Skeletal muscle cell (primary cell): ENCODE measurements at places on chromosomes 13 and 19.

DNA sequence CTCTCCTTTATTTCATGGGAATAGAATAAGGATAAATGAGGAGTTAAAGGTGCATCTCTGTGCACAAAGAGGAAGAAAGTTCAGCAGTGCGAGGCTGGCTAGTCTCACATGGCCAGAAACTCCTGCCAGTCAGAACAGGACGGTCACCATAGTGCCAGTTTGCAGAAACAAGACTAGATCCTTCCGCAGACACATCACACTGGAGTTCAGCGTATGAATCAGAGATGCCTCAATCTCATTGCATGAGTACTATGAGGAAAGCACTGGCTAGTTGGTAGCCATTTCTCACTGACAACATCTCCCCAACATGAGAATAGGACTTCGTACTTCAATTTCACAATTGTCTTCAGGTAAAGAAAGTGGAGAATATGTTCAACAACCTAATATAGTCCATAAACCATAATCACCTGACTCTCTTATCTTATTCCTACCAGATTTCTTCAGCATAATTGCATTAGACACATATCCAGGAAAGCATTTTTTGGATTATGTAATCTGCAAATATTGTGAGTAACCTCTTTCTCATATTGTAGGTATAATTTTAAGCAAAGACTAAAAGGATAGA is 34.9 kb downstream of the RXFP2 start:
- no peak for DNase-seq

GRCh38 chr13:72570019-72570418 is 157.4 kb downstream of the MZT1 start:
- no peak for DNase-seq

DNA sequence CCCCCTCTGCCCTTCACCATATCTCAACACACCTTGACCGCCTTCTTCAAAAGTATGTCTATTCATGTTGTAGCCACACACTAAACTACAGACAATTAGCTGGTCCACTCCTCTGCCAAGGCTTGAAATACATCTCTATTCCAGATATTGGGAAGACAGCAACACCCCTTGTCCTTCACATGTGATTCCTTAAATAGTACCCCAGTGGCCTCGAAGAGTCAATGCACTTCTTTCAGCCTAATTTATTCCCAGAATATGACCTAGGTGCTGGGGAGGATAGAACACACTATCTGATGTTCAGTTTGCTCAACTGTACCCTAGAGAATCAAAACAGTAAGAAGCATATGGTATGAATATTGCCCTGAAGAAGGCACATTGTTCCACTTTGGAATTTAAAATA is 82.4 kb upstream of the DACH1 start:
- DNase-seq = no peak

DNA sequence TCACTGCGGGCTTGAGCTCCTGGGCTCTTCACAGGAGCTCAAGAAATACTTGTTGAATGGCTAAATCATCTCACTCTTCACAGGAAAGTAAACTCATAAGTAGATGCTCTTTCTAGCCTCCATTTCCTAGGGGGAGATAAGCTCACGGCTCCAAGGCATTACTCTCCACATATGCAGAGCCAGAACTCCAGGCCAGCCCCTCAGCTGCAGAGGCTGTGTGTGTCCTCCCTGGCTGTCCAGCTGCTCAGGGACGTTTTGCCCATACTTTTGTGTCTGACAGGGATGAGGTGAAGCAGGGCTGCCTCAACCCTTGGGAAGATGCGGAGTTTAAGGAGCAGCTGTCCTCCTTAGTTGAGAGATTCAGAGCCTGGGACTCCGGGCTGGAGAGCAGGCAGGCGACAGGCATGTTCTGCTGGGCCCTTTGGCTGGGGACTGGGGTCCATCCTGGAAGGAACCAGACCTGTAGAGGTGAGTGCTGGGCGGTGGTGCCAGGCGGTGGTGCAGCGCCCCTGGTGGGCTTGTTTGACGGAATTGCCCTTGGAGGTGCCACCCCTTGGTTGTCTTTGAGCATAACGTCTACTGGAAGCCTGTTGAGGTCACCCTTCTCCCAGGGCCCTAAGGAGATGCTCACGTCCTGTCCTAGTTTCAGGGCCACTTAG is 20.5 kb upstream of the SLC15A1 start:
- no peak for DNase-seq

DNA sequence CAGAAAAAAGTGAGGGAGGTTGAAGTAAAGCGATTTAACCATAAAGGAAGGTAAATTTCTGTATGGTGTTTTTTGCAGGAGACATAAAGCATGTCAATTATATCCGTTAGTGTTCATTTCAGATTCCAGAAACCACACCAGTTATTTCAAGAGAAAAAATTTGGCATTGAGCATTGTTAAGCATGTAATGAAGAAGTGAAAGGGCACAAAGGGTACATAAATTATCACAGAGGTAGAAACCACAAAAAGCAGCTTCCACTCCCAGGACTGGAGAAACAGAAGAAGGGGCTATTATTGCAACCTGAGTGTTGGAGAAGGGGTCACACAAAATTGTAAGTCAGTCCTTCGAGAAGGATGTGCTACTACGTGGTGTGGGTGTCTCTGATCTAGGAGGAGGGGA is 72.2 kb upstream of the DACH1 start:
- DNase-seq = no peak

DNA sequence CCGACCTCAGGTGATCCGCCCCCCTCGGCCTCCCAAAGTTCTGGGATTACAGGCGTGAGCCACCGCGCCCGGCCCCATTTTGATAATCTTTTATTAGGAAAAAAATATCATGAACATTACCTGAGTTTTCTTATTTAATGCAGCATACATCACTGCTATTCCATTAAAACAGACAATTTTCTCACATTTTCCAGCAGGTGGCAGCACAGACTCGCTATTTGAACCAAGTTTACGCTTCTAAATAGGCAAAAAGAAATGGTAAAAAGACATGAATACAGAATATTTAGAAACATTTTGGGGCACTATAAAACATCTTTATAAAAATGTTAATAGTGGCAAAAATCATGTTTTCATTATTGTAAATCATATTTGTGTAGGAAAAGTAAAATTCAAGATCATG is 903.1 kb downstream of the SLITRK6 start:
- DNase-seq = peak; percentile 18

DNA sequence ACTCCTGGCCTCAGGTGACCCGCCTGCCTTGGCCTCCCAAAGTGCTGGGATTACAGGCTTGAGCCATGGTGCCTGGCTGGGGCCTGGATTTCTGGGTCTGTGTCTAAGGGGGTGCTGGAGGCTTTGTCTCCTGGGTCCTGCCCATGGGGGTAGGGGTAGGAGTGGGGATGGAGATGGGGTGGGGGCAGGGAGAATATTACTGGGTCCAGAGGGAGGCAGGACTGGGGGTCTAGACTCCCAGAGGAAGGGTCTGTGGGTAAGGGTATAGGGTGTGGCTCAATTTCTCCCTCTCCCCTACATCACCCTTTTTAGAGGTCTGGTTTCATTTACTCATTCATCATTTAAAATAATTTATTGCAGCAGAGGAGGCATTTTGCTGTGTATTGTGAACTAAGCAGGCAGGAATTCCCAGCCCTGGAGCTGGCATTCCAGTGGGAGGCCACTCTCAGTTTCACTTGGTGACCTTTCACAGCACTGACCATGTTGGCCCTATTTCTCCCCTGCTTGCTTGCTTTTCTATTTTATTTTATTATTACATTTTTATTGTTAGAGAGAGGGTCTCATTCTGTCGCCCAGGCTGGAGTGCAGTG is 810 bp upstream of the NFKBID start:
- DNase-seq = no peak

DNA sequence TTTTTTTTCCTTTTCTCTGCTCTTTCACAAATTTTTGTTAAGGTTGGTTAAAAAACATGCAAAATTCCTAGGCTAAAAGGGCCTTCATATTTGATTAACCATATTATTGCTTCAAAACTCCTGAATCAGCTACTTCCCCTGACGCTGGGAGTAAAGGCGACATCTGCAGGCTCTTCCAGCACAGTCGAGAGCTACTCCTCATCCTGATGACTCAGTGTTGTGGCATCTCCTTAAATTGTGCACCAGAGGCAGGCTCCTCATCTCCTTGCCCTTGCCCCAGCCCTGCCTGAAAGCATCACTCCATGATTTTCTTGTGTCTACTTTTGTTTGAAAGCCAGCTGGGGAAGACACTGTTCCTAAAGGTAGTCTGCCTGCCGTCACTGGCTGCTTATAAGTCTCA is 24.5 kb upstream of the SOX1 start:
- DNase-seq = no peak

- DNase-seq = no peak
Observed at GRCh38 chr19:53878776-53879139, 3.2 kb upstream of the PRKCG start.

DNA sequence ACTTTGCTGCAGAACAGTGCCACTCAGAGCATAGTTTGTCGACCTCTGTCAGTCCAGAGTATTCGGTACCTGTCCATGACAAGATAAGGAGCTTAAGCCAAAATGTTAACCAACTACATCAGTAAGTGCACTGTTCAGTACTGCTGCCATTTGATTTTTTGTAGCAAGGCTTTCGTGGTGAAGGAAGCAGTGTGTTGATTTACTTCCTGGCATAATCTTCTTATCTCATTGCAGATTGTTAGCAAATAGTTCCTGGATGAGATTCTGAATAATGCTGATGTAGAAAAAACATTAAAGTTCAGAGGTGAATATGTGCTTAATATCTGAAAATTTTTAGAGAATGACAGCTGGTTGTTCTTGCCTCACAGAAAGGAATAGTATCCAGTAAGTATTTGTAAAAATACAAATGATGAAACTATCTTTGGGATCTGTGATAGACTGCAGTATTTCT is 85.7 kb downstream of the LRRC63 start:
- peak; percentile 15 for DNase-seq

DNA sequence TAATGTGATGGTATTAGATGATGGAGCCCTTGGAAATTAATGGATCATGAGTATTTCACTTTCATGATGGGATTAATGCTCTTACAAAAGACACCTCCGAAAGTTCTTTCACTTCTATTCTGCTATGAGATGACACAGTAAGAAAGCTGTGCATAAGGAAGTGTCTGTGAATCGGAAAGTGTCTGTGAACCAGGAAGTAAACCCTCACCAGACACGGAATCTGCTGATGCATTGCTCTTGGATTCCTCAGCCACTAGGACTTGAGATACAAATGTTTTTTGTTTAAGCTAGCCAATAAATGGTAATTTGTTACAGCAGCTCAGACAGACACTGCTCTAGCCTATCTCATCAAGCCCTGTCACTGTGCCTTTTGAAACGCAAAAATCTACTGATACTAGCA is 440.4 kb upstream of the PRR20A start:
- DNase-seq = no peak

GRCh38 chr13:80523134-80523533 is 182.2 kb upstream of the SPRY2 start:
- DNase-seq = no peak

- DNase-seq = no peak
Observed at GRCh38 chr13:92473765-92474475, 752.7 kb upstream of the GPC6 start.

- DNase-seq = no peak
Observed at GRCh38 chr13:58963321-58963720, 1200.4 kb downstream of the DIAPH3 start.

DNA sequence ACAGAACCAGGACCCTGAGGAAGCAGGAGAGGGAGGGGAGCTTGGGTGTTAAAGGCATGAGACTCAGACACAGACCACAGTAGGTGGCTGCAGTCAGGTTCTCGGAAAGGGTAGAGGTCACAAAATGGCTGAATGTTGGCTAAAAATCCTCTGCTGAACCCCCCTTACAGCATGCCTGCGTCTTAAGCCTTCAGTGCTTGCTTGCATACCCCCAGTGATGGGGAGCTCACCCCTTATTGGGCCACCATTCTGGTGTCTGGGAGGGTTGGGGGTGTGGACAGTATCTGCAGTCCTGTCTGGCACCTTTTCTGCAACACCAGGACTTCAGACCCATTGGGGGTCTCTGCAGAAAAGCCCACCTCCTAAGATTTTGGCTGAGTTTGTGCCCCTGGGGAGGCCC is 14.2 kb upstream of the B3GNT3 start:
- no peak for DNase-seq

GRCh38 chr13:107099661-107100060 is 531.7 kb upstream of the ARGLU1 start:
- DNase-seq = peak; percentile 31

DNA sequence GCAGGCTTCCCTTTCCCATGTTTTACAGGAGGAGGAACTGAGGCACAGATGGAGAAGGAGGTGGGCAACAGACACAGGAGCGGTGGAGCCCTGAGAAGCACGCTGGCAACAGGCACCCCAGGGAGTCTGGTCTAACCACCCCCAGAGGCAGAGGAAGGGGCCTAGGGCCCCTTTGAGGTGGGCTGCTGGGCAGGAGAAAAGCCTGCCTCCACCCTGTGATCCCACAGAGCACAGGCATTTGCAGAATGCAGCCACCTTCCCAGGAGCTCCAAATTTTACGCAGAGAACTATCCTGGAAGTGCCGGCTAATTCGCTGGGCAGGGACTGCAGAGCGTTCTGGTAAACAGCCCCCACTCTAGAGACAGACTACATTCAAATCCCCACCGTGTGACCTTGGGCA is 30.4 kb downstream of the RAB20 start:
- no peak for DNase-seq

DNA sequence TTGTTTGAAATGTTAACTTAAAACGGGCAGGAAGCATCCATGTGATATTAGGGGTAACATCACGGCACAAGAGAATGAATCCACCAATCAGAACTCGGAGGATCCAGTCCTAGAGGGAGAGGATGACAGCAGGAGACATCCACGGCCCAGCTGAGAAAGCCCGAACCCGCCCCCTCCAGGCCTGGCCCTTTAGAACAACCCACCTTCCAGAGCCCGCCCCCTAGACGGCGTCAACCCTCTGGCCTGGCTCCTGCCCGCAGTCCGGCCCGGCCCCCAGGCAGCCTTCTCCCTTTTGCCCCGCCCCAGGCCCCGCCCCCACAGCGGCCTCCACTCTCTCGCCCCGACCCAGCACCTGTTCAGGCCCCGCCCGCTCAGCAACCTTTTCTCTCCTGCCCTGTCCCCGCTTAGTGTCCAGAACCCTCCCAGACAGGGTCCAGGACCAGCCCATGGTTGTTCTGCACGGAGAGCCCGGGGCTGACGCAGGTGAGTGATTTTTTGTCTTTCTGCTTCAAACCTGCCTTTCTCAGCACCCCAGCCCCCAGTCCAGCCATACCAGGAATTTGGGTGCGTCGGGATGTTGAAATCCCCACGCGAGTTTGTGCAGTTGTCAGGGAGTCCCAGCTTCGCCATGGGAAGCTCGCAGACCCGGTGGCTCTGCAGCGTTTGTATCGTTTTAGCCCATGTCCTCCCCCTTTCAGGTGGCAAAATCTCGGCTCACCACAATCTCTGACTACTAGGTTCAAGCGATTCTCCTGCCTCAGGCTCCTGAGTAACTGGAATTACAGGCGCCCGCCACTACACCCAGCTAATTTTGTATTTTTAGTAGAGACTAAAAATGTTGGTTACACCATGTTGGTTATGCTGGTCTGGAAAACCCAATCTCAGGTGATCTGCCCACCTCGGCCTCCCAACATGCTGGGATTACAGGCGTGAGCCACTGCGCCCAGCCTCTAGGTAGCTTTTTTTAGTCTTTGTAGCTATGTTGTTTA is 16.1 kb downstream of the ZNF816 start:
- no peak for DNase-seq
